Activated CD4-positive, alpha-beta T cell treated with anti-CD3 and anti-CD28 coated beads for 4 hours (primary cell): ENCODE measurements at places on chromosomes 2 and 18.

GRCh38 chr2:30985493-30986230 lies 152.6 kb downstream of the GALNT14 start:
- no peak for DNase-seq

DNA sequence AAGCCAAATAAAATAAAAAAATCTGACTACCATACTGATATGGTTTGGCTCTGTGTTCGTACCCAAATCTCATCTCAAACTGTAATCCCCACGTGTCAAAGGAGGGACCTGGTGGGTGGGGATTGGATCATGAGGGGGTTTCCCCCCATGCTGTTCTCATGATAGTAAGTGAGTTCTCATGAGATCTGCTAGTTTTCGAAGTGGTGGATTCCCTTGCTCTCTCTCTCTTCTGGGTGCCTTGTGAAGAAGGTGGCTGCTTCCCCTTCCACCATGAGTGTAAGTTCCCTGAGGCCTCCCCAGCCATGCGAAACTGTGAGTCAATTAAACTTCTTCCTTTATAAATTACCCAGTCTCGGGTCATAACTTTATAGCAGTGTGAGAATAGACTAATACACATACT lies 123.8 kb upstream of the WDSUB1 start:
- no peak for DNase-seq

GRCh38 chr18:45553723-45554388 lies 61.4 kb upstream of the SLC14A2 start:
- no peak for DNase-seq

GRCh38 chr2:205769495-205769850 lies 87.2 kb downstream of the NRP2 start:
- no peak for DNase-seq

GRCh38 chr2:72984172-72984671 lies 66.9 kb downstream of the EMX1 start:
- no peak for DNase-seq

DNA sequence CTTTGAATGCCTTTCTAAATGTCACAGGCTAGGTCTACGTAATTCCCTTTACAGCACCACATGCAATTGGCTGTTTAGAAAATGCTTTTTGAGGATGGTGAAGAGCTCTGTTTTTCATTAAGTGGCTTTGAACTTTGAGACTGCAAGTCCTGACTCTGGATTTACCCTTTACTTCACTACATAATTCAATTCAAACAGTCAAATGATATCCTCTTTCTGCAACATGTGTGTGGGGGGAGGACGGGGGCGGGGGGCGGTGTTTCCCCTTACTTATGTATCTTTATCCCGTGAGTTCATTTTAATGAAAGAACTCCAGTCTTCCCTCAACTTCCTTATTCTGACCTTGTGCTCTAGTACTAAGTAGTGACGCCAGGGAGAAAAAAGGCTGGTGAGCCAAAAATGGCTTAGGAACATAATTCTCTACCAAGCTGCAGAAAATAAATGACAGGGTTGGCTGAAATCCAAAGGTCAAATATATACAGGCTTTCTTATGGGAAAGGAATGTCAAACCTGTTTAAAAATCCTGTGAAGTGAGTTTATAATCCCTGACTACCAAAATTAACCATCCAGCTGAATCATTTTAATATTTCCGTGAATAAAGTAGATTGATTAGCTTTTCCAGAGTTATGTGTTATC lies 119.6 kb downstream of the SLC8A1 start:
- no peak for DNase-seq

- DNase-seq: no peak
These were observed 417.9 kb downstream of the CDH7 start for GRCh38 chr18:66168685-66169235.

GRCh38 chr2:101003278-101003775 lies 1.2 kb downstream of the RPL31 start:
- no peak for DNase-seq

DNA sequence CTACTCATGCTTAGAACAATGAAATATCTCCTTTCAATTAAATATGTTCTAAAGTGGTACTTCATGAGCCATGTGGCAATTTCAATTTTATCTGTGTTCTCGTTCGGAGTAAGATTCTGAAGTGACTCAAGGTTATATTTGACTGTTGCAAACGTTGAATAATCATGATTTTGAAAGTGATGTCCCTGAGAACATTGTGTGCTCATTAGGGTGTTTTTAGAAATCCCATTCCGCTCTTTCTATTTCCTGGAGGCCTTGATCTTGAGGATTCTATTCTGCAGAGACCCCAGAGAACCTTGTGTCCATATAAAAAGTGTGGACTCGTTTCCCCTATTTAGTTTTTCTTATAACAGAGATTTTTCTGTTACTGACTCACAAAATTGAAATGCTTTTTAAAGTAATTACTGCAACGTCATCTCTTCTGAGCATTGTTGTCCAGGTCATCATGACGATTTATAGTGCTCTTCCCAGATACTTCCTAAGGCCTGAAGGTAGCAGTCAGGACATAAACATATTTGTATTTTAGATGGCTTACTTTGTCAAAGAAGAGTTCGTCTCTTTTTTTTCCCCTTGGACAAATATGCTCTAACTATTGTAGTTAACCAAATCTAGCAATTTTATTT lies 27.2 kb downstream of the IL1R2 start:
- DNase-seq: no peak

DNA sequence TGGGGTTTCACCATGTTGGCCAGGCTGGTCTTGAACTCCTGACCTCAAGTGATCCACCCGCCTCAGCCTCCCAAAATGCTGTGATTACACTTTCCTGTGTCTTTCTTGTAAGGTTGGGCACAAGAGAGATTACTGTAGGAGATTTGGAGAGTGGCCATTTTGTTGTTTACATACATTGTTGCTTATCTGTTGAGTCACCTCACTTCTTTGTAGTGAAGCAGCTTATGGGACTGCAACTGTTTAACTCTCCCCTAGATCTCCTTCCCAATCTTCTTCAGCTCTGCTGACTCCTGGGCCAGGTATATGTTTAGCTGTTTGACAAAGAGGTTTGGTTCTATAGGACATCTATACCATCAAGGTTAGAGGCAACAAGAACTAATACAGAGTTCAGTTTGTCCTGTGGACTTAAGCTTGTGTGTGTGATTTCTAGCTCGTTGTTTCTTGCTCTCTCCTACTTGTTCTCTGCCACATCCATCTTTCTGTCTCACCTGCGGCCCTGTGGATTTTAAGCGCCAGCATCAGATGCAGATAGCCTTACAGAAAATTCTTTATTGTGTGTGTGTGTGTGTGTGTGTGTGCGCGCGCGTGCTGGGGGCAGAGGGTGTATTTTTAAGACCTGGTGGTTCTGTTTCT lies 95.4 kb downstream of the HAUS1 start:
- no peak for DNase-seq

DNA sequence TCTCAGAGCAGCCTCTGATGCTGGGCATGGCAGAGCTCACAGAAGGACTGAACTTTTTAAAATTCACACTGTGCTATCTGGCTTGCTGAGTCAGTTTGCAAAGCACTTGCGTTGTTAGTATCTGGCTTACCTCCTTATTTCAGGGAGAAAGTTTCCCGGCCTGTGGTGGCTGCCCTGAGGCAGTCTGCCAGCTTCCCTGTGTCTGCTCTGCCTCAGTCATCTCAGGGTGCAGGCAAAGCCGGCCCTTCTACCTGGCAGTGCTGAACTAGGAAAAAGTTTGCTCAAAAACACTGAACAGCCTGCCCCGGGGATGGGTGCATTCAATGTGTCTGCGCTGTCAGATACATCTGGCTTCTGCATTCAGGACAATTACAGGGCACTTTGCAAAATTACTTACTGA lies 90.2 kb upstream of the UXS1 start:
- no peak for DNase-seq

DNA sequence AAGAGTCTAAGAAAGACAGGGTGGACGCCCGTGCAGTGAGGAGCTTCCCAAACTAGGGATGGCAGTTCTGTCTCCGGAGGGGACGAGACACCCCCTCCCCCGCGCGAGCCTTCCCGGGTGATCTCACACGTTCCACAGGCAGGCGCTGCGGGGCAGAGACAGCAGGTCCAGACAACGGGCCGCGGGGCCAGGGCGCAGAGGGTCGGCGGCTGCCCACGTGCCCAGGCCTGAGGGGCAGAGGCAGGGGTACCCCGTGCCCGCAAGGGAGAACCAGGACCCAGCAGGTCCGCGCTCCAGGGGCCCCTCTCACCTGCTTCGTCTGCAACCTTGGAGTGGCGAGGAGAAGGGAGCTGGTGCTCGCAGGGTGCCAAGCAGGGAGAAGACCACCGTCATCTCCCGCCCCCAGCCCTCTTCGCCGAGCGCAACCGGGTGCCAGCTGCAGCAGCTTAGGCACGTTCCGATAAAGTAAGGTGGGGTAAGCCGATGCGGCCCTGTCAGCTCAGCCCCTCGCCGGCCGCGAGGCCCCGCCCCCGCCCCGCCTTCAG lies at the start of gene GPR155:
Gene GPR155, minus strand, starts transcription at position 467 of the 545 bp plus-strand sequence. CDS start 5,073 bp downstream, outside the sequence.
- peak; percentile 39 for DNase-seq
